ENCODE measurements at places on chromosomes 16 and 17.
A peak's percentile ranks its signal among the peaks of the same experiment; 100 is the strongest.

- DNase-seq, result no peak
Measured at GRCh38 chr17:12485361-12485906, 180.3 kb upstream of the MYOCD start.

DNA sequence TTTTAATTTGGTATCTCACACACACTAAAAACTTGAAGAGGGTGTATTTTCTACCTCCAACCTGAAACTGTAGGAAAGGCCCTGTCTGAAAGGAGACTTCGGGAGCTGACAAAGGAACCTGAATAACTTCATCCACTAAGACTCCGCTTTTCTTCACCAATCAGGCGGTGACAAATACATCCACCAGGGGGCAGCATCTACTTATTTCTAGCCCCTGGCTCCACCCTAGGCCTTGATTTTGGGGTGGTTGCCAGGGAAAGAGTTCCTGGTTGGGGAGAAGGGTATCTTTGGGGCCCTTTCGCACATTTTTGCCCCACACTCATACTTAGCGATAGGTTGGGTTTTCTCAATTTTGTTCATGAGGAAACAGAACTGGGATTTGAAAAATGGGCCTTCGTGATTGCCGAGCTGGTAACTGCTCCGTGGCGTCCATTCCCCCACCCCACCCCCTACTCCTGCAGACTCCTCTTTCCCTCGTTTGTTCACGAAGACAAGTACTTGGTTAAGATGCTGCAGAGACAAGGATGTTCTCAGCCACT lies 4.8 kb upstream of the ARL4D start:
- peak; percentile 76 for DNase-seq

DNA sequence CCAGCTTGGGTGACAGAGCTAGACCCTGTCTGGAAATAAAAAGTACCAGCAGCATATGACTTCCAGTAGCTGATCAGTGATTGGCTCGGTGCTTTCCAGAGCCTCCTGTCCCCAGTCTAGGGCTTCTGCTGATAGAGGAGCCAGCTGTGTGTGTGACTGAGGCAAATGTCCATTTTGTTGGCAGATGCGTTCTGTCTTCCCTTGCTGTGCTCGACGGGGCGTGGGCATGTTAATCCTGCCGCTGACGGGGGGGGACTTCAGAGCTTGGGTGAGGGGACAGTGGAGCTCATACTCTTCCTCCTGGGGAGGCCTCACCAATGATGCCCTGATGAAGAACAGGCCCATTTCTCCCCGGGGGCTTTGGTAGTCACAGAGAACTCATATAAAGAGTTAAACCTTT lies 14.6 kb downstream of the KCTD2 start:
- no peak for DNase-seq

- no peak for DNase-seq
Measured at GRCh38 chr16:81626181-81626674, 152.9 kb upstream of the PLCG2 start.

DNA sequence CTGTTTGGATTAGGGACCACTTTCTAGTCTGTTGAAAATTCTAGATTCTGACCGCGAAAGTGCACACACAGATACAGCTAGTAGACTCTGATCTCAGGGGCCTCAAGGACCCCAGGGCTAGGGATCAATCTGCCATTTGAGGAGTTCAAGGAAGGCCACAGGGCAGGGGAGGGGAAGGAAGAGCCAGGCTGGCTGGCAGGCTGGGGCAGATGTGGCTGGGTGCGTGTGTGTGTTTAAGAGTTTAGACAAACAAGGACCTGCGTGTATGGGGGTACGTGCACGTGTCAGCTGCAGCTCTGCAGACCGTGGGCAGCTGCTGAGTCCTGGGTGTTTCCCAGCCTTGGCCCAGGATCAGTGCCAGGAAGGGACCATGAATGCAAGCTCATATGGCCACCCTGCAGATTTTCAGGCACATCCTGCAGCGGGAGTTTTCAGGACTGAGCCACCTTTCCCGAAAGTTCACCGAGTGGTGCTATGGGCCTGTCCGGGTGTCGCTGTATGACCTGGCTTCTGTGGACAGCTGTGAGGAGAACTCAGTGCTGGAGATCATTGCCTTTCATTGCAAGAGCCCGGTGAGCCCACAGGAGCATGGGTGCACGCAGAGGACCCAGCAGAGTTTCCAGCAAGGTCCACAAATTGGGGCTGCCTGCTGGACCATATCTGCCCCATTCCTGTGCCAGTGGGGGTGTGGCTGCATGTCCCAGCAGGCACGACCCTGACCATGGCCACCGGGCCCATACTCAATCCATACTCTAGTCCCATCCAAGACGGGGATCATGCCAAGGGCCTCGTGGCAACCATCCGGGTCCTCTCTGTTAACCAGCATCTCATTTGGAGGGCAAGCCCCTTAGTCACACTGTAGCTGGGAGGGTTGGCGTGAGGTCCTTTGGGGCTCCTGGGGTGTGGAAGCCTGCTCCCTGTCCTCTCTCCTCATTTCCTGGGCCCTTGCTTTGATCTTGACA lies 10.6 kb downstream of the TRPV2 start:
- no peak for DNase-seq

- DNase-seq, result no peak
Measured at GRCh38 chr17:75684924-75685323, 17.8 kb downstream of the SAP30BP start.

- DNase-seq, result peak; percentile 100
Measured at GRCh38 chr17:1716076-1716911, 6.1 kb upstream of the TLCD2 start.

DNA sequence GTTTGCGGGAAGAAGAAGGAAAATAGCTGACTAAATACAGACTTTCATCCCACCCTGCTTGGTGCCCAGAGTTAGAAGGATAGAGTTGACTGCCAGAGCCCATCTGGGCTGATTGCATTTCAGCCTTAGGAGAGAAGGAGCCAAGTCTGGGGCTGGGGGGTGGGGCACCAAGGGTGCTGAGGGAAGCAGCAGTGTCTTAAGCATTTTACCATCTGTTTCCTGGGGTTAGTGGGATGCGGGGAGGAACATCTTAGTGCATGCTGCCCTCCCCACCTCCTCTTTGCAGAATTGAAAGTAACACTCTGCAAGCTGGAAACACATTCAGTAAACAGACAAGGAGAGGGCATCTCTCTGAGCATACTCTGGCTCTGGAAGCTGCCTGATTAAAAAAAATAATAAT lies 1.5 kb upstream of the ARL5C start:
- peak; percentile 71 for DNase-seq

DNA sequence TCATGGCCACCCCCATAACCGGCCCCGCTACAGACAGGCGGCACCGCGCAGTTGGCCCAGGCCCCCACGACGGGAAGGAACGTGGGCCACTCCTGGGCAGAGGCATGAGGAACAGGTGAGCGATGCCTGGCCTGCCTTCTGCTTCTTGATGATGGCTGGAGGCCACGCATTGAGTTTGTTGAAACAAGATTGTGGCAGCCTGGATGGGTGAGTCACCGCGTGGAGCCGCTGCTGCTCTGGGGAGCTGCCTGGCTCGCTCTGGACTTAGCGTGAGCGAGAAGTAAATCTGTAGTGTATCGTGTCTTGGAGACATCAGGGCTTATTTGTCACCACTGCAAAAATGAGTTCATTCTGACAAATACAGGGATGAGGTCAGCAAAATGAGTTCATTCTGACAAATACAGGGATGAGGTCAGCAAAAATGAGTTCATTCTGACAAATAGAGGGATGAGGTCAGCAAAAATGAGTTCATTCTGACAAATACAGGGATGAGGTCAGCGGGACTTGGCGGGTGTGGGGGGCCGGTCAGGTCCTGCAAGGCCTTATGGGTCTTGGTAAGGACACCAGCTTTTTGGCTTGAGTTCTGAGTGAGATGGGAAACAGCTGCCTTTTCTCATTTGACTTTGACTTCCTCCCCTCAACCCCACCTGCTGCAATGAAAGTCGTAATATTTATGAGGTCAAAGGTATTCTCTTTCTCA lies 93.0 kb downstream of the SEC14L1 start:
- peak; percentile 90 for DNase-seq

GRCh38 chr17:49434821-49435670 lies 20.4 kb upstream of the PHB1 start:
- DNase-seq, result peak; percentile 22

- peak; percentile 61 for DNase-seq
Measured at GRCh38 chr16:13036600-13036999, 135.2 kb downstream of the SHISA9 start.

GRCh38 chr17:79943347-79944241 lies 92.1 kb downstream of the TBC1D16 start:
- DNase-seq, result no peak

DNA sequence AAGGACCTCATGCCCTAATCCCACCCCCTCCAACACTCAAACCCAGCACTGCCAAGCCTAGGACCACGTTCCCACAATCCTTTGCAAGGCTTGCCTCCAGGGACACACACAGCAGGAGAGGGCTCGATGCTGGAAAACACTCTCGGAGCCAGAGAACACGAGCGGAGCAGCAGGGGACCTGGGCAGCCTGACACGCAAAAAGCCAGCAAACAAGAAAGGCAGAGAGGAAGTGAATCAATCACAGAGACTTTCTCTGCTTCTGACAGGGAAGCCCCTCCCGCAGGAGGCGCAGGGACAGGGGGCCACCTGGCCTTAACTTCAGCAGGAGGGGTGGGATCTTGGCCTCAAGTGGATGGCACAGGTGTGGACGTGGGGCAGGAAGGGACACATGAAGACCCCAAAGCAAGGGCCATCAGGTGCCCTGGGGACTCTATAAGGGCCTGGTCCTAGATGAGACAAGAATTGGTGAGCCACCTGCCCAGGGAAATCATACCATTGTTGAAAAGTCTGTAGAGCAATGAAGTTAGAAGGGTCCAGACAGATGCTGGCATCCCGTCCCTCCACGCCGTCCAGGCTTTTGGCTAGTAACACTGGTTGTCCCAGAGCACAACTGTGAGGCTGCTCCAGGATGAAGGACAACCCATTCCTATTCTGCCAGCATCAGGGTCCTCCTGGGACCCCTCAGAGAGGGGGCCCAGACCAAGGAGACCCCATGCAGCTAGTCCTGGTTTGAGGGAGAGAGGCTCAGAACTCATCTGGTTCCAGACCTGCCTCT lies 2.2 kb downstream of the SDK2 start:
- no peak for DNase-seq

- no peak for DNase-seq
Measured at GRCh38 chr16:57706717-57707116, 12.1 kb downstream of the DRC7 start.

DNA sequence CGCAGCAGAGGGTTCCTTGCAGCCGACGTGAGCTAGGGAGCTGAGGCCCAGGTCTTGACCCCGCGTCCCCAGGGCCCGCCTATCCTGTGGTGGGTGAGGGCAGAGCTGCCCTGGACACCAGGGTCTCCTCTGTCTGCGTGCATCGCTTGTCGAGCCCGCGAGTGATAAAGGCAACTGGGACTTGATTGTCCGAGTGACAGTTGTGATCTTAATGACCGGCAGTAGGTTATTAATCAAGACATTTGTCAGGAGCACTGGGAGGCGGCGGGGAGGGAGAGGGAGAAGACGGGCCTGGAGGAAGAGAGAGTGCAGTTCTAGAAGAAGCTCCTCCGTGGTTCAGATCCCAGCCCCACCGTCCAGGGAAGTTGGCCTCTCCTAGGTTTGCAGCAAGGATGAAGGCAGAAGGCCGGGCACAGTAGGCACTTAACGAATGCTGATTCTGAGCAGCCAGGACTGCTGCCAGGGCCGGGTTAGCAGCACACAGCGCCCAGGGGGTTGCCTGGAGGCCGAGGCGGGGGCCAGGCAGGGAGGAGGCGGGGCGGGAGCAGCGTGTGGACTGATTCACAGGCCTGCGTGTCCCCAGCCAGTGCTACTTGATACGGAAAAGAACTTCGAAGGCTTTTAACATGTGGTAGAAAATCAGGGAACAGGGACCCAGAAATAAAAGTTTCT lies 11.3 kb upstream of the GSE1 start:
- no peak for DNase-seq

GRCh38 chr16:24346734-24347133 lies 90.6 kb downstream of the CACNG3 start:
- DNase-seq, result peak; percentile 17

GRCh38 chr17:80558046-80558445 lies 13.4 kb downstream of the RPTOR start:
- no peak for DNase-seq

DNA sequence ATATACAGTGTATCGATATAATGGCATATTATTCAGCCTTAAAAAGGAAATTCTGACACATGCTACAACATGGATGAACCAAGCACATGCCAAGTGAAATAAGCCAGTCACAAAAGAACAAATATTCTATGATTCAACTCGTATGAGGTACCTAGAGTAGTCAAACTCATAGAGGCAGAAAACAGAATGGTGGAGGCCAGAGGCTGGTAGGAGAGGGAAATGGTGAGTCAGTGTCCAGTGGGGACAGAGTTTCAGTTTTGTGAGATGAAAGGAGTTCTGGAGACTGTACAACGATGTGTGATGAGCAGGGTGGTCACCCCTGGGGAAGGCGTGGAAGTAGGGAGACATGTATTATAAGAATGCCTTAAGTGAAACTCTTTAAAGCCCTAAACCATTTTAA lies 39.9 kb downstream of the RNF157 start:
- DNase-seq, result no peak

GRCh38 chr17:17681187-17681743 lies at the start of gene RAI1:
TSS of gene RAI1 (plus strand) at chr17:17681458. CDS start at chr17:17792949, 111,491 bp downstream.
- peak; percentile 82 for DNase-seq

DNA sequence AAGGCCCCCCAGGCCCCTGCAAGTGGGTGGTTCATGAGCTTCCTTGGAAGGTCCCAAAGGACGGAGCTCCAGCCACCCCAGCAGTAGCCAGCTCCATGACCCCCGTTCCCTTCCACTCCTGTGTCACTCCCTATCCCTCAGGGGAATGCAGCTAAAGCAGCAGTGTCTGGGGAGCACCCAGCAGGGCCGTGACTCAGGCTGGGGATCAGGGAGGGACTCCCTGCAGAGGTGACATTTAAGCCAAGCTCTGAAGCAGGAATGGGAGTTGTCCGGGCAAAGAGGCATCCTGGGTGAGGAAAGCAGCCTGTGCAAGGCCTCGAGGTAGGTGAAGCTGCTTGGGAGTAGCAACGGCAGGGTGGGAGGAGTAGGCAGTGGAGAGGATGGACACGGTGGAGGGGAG lies 11.1 kb upstream of the NPTX1 start:
- DNase-seq, result no peak

DNA sequence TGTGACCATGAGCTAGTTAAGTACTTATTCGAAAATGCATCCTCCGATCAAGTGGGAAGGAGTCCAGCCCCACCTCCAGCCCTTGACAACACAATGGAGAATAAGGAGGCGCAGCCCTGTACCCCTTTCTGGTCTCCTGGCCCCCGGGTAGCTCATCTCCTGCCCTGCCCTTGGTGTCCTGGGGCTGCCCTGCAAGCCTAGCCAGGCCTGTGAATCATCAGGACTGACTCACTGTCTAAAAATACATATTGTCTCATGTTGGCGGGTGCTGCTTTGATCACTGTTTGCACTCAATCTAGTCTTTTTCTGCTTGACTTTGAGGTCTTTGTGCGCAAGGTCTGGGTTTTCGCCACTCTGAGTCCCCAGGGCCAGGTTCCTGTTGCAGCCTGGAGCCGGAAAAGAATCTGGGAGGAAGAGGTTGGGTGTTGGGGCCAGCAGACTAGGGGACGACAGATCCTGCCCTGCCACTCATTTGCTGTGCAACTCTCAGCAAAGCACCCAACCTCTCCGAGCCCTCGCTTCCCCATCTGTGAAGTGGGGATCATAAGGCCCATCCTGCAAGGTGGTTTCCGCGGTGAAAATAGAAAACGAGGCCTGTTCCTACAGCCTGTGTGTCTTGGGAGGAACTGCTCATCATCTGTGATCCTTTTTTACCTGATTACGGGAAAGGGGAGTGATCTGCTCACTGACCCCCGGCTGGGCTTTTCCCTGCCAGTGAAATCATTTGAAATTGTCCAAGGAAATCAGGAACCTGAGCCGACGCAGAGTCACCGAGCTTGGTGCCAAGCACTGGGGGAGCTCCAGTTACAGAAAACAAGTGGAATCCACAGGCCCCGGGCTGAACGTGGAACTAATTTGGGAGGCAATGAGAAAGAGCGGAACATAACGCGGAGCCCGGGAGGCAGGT lies 230.4 kb downstream of the PARN start:
- peak; percentile 33 for DNase-seq

All from MM.1S (cell line).